ENCODE measurements at places on chromosomes 11 and 22.
A peak's percentile ranks its signal among the peaks of the same experiment; 100 is the strongest.

- H3K27ac ChIP-seq = no peak overlapping the region
- no peak overlapping the region for H3K4me3 ChIP-seq
- no peaks in the 10 kb centered on the region for H3K27me3 ChIP-seq
- no peak for DNase-seq
Observed at GRCh38 chr22:23840026-23840425, 1.2 kb upstream of the DERL3 start.

DNA sequence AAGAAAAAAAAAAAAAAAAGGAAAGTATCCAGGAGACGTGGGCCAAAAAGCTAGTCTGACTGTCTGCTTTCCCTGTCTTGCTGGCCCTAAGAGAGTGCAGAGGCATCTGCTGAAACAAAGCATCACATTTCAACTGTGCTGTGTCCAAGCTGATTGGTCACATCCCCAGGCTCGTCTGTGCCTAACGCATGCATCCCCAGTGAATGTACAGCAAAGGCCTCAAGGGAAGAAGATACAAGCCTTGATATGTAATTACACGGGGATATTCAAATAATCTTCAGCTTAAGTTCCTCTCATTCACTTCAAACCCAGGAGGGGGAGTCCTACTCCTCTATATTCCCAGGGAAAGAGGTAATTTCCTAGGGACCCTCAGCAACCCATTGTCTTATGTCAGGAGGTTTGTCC lies 5.4 kb upstream of the SORL1 start:
- no peaks in the 10 kb centered on the region for H3K27me3 ChIP-seq
- DNase-seq = no peak
- peaks cover 11% of the 10 kb centered on the region for H3K4me1 ChIP-seq

GRCh38 chr22:35703861-35704584 lies 13.6 kb upstream of the APOL5 start:
- no peak for DNase-seq
- no peaks in the 10 kb centered on the region for H3K4me1 ChIP-seq
- H3K4me3 ChIP-seq = no peak overlapping the region
- H3K27me3 ChIP-seq = no peaks in the 10 kb centered on the region
- H3K36me3 ChIP-seq = no peaks in the 10 kb centered on the region

DNA sequence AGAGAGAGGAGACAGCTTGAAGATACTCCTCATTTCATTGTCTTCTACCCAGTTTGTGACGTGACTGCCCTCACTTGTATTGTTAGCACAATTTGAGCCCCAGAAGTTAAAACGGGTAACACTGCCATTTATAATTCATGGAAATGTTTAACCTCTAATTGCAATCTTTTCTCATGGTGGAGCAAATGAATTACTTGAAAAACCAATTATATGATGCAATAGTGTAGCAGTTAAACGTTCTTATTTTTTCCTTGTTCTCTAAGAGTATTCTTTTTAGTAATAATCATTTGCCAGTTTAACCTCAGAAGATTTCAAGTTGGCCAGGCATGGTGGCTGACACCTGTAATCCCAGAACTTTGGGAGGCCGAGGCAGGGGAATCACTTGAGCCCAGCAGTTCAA lies 56.6 kb downstream of the CDON start:
- peaks cover 17% of the 10 kb centered on the region for H3K4me1 ChIP-seq
- no peak overlapping the region for H3K4me3 ChIP-seq
- H3K27me3 ChIP-seq = no peaks in the 10 kb centered on the region
- peaks cover 20% of the 10 kb centered on the region for H3K36me3 ChIP-seq
- no peak for DNase-seq
- H3K27ac ChIP-seq = no peak overlapping the region

DNA sequence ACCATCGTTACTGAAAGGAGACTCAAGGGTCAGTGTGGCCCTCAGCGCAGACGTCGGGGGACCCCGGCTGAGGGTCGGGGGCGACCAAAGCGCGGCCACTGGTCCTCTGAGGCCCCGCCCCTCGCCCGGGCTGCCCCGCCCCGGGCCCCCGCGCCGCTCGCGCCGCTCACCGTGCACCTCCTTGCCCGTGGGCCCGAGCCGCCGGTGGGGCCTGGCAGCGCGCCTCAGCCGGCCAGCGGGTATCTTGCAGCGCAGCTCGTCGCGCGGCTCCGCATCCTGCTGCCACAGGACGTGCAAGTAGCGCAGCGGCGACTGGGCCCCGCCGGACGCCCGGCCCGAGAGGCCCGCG lies 419 bp downstream of the ANKRD54 start:
- DNase-seq = peak; percentile 93
- peaks cover 13% of the 10 kb centered on the region for H3K36me3 ChIP-seq
- peaks cover 21% of the 10 kb centered on the region for H3K4me1 ChIP-seq
- H3K4me3 ChIP-seq = peak overlapping the region; percentile 91
- H3K27me3 ChIP-seq = no peaks in the 10 kb centered on the region

- no peak overlapping the region for H3K27ac ChIP-seq
- no peaks in the 10 kb centered on the region for H3K27me3 ChIP-seq
- DNase-seq = no peak
- no peak overlapping the region for H3K4me3 ChIP-seq
Observed at GRCh38 chr11:30432178-30432577, 109.3 kb downstream of the ARL14EP start.

GRCh38 chr11:98561252-98561651 lies 459.5 kb upstream of the CNTN5 start:
- H3K36me3 ChIP-seq = no peaks in the 10 kb centered on the region
- H3K27me3 ChIP-seq = no peaks in the 10 kb centered on the region
- no peak overlapping the region for H3K27ac ChIP-seq
- H3K4me3 ChIP-seq = no peak overlapping the region
- H3K4me1 ChIP-seq = no peaks in the 10 kb centered on the region

DNA sequence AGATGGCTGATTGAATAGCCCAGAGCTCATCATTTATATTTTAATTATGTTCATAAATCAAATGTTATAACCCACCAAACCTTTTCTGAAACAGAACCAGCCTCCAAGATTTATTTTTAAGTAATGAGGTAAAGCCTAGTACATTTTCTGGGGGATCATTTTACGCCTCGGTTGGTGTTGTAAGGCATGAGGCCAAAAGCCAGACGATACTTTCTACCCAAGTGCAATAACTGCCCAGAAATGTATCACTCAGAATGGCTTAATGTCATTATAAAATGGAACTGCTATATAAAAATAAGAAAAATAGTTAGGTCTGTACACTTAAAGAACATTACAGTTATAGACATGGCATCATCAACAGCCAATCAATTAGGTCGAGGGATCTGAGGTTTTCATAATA lies 283.3 kb downstream of the CADM1 start:
- H3K27me3 ChIP-seq = no peaks in the 10 kb centered on the region
- no peak for DNase-seq
- H3K27ac ChIP-seq = no peak overlapping the region
- peaks cover 9% of the 10 kb centered on the region for H3K4me1 ChIP-seq

GRCh38 chr11:28442131-28442530 lies 333.9 kb downstream of the METTL15 start:
- no peak overlapping the region for H3K4me3 ChIP-seq
- H3K27me3 ChIP-seq = no peaks in the 10 kb centered on the region
- peaks cover 14% of the 10 kb centered on the region for H3K4me1 ChIP-seq
- H3K27ac ChIP-seq = no peak overlapping the region

DNA sequence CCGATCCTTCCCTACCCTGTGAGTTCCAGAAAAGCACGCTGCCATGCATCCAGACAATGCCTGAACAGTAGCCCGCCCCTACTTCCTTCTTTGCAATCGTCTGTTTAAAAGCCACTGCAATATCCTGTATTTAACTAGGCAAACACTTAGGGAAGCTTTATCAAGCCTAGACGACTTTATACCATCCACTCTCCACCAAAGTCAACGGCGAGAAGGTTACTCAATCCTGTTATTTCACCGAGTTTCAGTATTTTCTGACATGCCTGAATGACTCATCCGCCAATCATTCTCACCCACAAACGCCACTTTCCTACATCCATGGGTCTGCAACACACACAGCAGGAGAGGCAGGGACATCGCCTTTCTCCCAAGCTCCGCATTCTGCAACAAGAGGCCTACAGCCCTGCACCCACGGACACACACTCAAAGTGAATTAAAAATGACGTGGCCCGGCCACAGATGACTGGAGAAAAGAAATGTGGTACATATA lies 9.3 kb downstream of the CELSR1 start:
- no peak overlapping the region for H3K27ac ChIP-seq
- H3K27me3 ChIP-seq = no peaks in the 10 kb centered on the region
- H3K4me3 ChIP-seq = no peak overlapping the region
- no peak for DNase-seq
- no peaks in the 10 kb centered on the region for H3K36me3 ChIP-seq
- H3K4me1 ChIP-seq = peaks cover 9% of the 10 kb centered on the region

GRCh38 chr22:49284056-49284784 lies 543.5 kb downstream of the BRD1 start:
- no peaks in the 10 kb centered on the region for H3K36me3 ChIP-seq
- H3K27me3 ChIP-seq = peaks cover 5% of the 10 kb centered on the region
- H3K4me3 ChIP-seq = no peak overlapping the region
- no peak overlapping the region for H3K27ac ChIP-seq
- no peaks in the 10 kb centered on the region for H3K4me1 ChIP-seq

GRCh38 chr11:123241874-123242543 lies 47.0 kb upstream of the CLMP start:
- H3K4me3 ChIP-seq = no peak overlapping the region
- no peaks in the 10 kb centered on the region for H3K27me3 ChIP-seq
- no peaks in the 10 kb centered on the region for H3K36me3 ChIP-seq

- H3K4me3 ChIP-seq = no peak overlapping the region
- no peaks in the 10 kb centered on the region for H3K36me3 ChIP-seq
- no peak for DNase-seq
- no peaks in the 10 kb centered on the region for H3K27me3 ChIP-seq
- H3K4me1 ChIP-seq = peaks cover 18% of the 10 kb centered on the region
Observed at GRCh38 chr11:78424334-78425270, 7.0 kb upstream of the GAB2 start.

GRCh38 chr11:47259232-47259977 lies 1.6 kb downstream of the NR1H3 start:
- H3K27ac ChIP-seq = no peak overlapping the region
- H3K4me3 ChIP-seq = no peak overlapping the region
- DNase-seq = no peak

- H3K27me3 ChIP-seq = no peaks in the 10 kb centered on the region
- no peak overlapping the region for H3K4me3 ChIP-seq
- no peak for DNase-seq
- peaks cover 27% of the 10 kb centered on the region for H3K36me3 ChIP-seq
Observed at GRCh38 chr11:64856382-64857227, 12.2 kb upstream of the CDC42BPG start.

DNA sequence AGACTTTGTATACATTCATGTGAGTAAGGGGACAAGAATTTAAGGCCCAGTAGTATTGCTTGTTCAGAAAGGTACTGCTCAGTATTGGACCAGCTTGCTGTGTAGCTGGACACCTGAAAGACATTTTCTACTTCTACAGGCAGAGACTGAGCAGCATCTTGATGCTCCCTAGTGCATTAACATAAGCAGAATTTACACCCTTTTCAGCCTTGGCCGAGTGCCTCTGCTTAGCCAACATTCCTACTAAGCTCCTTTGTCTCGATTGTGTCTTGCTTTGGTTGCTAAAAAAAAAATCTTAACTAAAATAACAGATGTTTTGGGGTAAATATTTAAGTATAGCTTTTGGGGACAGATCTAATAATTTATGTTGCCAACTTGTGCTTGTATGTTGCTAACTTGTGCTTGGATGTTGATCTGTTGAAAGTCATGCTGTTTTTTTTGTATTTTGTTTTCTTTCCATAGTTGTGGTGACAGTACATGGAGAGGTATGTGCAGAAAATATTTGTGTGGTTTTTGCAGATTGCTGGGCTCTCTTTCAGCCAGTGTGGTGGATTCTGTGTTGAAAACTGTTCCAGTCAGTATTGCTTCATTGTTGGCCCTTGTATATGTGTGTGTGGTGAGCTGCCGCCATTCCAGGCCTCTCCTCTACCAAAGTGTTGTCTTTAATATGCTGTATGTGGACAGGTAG lies 3.7 kb downstream of the PTS start:
- peaks cover 19% of the 10 kb centered on the region for H3K4me1 ChIP-seq
- H3K27me3 ChIP-seq = no peaks in the 10 kb centered on the region
- peaks cover 51% of the 10 kb centered on the region for H3K36me3 ChIP-seq
- H3K4me3 ChIP-seq = no peak overlapping the region
- DNase-seq = no peak
- no peak overlapping the region for H3K27ac ChIP-seq

- H3K4me3 ChIP-seq = no peak overlapping the region
- H3K27ac ChIP-seq = no peak overlapping the region
- H3K27me3 ChIP-seq = no peaks in the 10 kb centered on the region
- no peaks in the 10 kb centered on the region for H3K4me1 ChIP-seq
- no peaks in the 10 kb centered on the region for H3K36me3 ChIP-seq
- no peak for DNase-seq
Observed at GRCh38 chr11:102254047-102254446, 63.2 kb upstream of the BIRC3 start.
